ENCODE measurements at places on chromosomes 7 and 10.

GRCh38 chr7:25289518-25289917, 61.2 kb upstream of the NPVF start:
- no peak for DNase-seq

- DNase-seq = no peak
Observed at GRCh38 chr10:97314671-97315070, 4.4 kb upstream of the FRAT1 start.

DNA sequence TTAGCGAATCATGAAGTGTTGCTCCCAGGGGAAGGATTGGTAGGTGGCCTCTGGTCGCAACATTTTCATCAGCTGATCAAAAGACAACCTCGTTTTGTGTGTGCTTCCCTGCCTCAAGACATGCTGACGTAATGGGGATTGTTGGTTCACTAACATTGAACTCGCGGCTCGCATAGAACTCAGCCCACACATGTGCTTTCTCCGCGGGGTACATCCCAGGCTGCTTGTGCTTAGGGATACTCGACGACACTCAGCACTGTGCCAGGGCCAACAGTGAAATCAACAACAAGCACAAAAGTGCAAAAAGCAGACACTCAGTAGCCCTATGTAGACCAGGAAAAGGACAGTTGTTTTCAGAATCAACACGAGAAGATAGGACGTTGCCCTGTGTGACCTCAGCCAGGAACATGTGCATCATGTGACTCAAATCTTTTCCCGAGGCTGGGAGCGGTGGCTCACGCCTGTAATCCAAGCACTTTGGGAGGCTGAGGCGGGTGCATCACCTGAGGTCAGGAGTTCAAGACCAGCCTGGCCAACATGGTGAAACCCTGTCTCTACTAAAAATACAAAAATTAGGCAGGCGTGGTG, 20.8 kb downstream of the WIPI2 start:
- DNase-seq = no peak

DNA sequence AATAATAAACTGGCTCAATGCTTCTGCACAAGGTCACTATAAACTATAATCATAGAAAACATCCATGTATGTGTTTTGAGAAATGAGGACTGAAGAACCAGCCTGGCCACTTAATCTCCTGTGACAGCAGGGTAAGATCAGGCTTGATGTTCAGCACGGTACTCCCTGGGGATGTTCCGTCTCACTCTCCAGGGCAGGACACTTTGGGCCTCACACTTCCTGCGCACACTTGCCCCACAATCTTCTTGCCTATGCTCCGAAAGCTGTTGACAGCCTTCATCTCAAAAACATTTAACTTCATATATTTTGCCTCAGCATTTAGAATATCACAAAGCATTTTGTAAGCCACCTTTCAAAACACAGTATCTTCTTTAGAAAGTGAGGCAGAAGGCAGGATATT, 92.7 kb downstream of the PARD3 start:
- DNase-seq = no peak

- no peak for DNase-seq
Observed at GRCh38 chr7:2821842-2822507, 22.1 kb downstream of the GNA12 start.

GRCh38 chr7:16027396-16027795, 340.9 kb upstream of the MEOX2 start:
- DNase-seq = no peak

- DNase-seq = no peak
Observed at GRCh38 chr7:120856621-120857352, 1.2 kb downstream of the TSPAN12 start.

- no peak for DNase-seq
Observed at GRCh38 chr7:149833495-149834130, 4.6 kb upstream of the ZNF862 start.

DNA sequence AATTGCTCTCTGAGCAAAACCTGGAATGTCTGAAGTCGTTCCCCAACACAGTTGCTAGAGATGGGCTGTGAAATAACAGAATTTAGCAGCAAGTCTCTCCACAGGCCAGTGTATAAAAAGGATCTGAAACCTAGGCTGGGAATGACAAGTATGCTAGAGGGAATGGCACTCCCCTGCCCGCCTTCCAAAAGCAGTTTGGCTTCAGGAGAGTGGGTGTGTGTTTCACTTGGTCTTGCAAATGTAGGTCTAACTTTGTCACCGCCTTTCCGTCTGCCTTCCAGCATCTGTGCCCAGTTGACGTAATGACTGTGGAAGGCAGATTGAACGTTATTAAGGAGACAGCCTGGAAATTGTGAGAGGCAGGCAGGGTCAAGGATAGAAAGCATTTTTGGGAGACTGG, 18.0 kb upstream of the MTURN start:
- no peak for DNase-seq

DNA sequence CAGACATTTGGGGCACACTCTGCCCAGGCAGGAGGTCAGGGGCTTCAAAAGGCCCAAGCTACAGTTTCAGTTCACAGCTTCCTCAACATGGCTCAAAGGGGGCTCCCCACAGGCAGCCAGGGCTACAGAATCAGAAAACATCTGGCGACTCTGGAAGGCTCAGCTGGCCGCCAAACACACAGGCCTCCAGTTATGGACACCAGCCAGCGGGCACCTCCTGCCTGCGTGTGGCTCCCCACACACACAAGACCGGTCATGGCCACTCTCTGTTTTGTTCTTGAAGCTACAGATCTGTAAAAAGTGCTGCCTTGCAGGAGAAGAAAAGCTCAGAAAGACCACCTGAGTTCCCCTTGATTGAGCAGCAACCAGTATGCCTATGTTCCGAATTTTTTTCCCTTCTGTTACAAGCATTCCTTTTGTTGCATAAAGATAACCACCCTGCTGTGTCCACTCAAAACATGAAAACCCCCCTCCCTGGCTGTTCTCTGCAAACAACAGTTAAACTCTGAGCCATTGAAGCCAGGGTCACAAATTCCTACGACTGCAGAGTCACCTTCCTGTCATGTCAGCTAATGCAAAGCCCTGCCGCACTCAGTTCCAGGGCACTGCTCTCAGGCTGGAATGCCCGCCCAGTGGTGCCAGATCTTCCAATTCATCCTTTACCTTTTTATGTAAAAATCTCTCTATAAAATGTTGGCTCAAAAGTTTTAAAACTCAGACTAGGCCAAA, 33.6 kb downstream of the VSTM4 start:
- DNase-seq = no peak

- no peak for DNase-seq
Observed at GRCh38 chr7:42010751-42011150, 226.3 kb downstream of the GLI3 start.
